ENCODE measurements at places on chromosomes 12 and 14.

DNA sequence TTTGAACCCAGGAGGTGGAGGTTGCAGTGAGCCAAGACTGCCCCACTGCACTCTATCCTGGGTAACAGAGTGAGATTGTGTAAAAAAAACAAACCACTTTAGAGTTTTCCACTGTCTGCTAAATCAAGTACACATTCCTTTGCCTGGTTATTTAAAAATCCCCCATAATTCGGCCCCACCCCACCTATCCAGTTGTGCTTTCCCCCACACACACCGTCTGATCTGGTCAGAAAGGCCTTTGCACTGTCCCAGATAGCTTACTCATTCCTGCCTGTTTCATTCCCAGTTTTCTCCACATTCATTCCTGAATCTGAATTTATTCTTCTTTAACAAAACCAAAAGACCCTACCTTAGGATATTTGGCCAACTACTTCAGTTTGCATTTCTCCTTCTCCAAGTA is 29.5 kb downstream of the NINJ2 start:
- no peak for DNase-seq

- DNase-seq: no peak
These were observed 146.9 kb upstream of the KRR1 start for GRCh38 chr12:75658286-75658685.

GRCh38 chr14:76355771-76356170 is 20.2 kb upstream of the ESRRB start:
- no peak for DNase-seq

DNA sequence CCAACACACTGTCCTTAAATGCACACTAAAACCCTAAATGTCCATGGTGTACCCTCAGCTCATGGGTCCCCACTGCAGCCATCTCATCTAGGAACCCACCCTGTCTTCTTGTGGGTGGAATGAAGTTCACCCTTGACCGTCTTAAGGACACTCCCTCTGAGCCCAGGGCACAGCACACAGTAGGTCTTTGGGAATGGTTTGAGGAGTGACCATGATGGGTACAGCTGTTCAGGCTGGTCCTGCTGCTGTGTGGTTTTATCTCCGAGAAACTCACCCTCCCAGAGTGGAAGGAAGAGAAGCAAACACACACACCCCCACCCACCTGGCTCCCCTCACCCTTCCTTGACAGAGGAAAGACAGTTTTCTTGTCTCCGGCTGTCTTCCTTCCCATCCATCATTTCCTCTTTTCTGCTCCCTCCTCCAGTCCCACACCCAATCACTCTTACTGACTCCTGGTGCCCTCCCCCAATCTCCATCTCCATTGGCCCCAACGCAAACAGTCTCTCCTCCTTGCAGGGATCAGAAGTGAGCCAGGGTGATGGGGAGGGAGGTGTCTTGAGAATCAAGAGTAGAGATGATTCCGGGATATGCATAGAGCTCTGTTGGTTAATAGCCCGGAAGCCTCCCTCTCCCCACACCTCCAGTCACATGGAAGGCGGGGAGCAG is 105.9 kb upstream of the LHX5 start:
- DNase-seq: no peak

- DNase-seq: no peak
These were observed 17.2 kb downstream of the PITPNM2 start for GRCh38 chr12:123133701-123134100.

- DNase-seq: no peak
These were observed 151.4 kb downstream of the TMTC2 start for GRCh38 chr12:82838131-82838551.

GRCh38 chr14:34369648-34370030 is 92.4 kb downstream of the SPTSSA start:
- no peak for DNase-seq

DNA sequence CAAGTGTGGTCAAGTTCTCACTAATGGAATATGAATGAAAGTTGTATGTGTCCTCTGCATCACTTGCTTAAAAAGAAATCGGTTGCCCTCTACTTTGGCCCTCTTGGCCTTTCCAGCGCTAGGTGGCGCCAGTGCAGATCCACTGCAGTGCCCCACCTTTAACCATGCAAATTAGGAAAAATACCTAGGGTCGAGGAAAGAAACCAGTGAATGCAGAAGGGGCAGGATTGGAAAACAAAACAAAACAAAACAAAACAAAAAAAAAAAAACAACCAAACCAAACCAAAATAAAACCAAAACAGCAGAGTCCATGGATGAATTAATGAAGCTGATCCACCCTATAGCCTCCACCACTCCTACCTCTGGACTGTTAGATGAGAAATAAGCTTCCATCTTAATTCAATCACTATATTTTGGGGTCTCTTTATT is 12.9 kb upstream of the NEMF start:
- DNase-seq: peak; percentile 73

DNA sequence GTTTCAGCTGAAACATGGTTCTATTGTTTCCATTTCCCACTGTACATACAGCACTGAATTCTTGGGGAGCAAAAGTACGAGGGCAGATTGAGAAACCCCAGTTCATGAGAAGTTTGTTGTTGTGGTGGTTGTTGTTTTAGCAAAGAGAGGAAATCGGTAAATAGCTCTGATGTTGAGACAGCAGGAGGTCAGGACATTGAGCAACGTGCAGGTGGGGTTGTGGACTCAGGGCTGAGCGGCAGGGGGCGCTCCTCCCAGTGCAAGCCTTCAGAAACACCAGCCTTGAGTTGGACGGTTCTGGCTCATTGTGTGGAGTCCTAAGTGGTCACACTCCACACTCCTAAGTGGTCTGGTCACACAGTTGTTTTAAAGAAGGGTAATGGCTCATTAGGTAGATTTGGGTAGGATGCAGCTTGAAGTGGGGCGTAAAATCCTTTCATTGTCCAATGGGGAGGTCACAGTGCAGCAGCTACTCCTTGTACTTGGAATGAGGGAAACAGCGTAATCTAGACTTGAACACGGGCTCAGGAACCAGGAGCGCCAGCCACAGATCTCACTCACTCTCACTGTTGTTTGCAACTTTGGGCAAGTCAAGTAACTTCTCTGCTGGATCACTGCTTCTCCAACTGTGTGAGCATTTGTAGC is 14.5 kb upstream of the PWP1 start:
- no peak for DNase-seq

DNA sequence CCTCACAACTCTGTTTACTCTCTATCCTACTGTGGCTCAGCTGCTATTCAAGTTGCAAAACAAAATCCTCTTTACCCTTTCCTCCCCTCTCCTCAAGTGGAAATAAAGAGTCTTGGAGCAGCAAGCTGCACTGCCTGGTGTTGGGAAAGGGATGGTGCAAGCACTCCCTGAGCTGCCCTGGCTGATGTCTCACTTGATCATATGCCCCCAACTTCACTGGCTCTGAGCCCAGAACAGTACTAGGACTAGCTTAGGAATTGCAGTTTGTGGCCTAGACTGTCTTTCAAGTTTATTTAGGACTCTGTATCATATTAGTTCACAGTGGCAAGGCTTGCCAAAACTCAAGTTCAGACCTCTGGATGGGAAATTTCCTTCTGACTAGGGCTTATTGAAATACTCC is 1683.8 kb upstream of the SEL1L start:
- DNase-seq: no peak

DNA sequence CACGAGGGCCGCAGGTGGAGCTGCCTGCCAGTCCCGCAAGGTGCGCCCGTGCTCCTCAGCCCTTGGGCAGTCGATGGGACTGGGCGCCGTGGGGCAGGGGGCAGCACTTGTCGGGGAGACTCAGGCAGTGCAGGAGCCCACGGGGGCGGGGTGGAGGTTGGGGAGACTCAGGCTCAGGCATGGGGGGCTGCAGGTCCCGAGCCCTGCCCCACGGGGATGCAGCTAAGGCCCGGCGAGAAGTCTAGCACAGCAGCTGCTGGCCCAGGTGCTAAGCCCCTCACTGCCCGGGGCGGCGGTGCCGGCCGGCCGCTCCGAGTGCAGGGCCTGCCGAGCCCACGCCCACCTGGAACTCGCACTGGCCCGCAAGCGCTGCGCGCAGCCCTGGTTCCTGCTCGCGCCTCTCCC is 39.2 kb upstream of the P2RX7 start:
- no peak for DNase-seq

DNA sequence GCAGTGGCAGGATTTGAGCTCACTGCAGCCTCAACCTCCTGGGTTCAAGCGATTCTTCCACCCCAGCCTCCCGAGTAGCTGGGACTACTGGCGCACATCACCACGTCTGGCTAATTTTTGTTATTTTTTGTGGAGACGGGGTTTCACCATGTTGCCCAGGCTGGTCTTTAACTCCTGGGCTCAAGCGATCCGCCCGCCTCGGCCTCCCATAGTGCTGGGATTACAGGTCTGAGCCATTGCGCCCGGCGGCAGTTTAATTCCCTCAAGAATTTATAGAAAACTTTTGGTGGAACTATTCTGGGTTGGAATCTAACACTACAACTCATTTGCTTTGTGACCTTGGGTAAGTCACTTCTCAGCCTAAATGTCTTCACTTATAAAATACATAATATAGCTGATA is 1.8 kb upstream of the SP1 start:
- DNase-seq: no peak

- DNase-seq: no peak
These were observed 101.1 kb downstream of the RGS6 start for GRCh38 chr14:72033365-72033764.

GRCh38 chr14:50022661-50023060 is 93.7 kb downstream of the VCPKMT start:
- no peak for DNase-seq

DNA sequence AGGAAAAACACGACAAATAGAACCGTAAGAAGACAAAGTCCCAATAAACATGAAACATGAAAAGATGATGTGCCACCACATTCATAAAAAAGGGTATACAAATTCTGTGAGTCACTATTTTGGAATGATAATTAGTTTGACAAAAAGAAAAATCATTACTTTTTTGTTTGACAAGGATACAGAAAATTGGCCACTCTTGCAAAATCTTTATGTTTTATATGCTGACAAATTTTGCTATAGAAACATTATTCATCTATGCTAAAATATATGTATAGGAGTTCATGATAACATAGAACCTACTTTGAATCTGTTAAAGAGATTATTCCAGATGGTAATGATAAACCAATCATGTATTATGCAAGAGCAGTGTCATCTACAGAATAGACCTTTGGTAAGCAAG is 1201.0 kb downstream of the FSCB start:
- no peak for DNase-seq

- DNase-seq: no peak
These were observed 658.4 kb downstream of the MED13L start for GRCh38 chr12:115619061-115619460.
